Activated CD4-positive, alpha-beta T cell treated with anti-CD3 and anti-CD28 coated beads, Interleukin-2, amount 10 ng/mL, durations not matched to agents 24 days and 14 days (primary cell): ENCODE measurements at places on chromosomes 7 and 10. TPM values are rescaled to one million over a fixed set of nuclear protein-coding genes. Genes with fewer than 3 reads are reported as not detected.

MORN4 gene
- 2.2 and 2.4 TPM in 2 replicates for total RNA-seq

PLAC9 gene
- total RNA-seq: not detected in 2 replicates

TMEM213 gene
- total RNA-seq: 0.09 TPM in 1 of 2 replicates, not detected in the other

FAM53B gene
- 20.9 and 21.8 TPM in 2 replicates for total RNA-seq

KLLN gene
- 0.54 and 1.0 TPM in 2 replicates for total RNA-seq

STRIP2 gene
- total RNA-seq: 86.6 and 89.6 TPM in 2 replicates

SORBS1 gene
- 0.66 and 0.77 TPM in 2 replicates for total RNA-seq

SFXN4 gene
- total RNA-seq: 58.1 and 63.0 TPM in 2 replicates

AMZ1 gene
- not detected in 2 replicates for total RNA-seq

BMS1 gene
- 38.4 and 39.3 TPM in 2 replicates for total RNA-seq

C7orf57 gene
- total RNA-seq: 0.14 TPM in 2 replicates

ASZ1 gene
- total RNA-seq: not detected in 2 replicates

CCDC172 gene
- not detected in 2 replicates for total RNA-seq

GTF2I gene
- total RNA-seq: 185 and 189 TPM in 2 replicates

ELAPOR2 gene
- 1.9 and 2.1 TPM in 2 replicates for total RNA-seq

FOXI2 gene
- total RNA-seq: not detected in 2 replicates

WDR86 gene
- total RNA-seq: not detected in 2 replicates

MYO1G gene
- total RNA-seq: 283 and 290 TPM in 2 replicates

ERVW-1 gene
- total RNA-seq: not detected in 2 replicates

IKZF1 gene
- 282 and 292 TPM in 2 replicates for total RNA-seq

VAX1 gene
- total RNA-seq: not detected in 2 replicates

GPNMB gene
- 0.95 and 1.3 TPM in 2 replicates for total RNA-seq

KAZALD1 gene
- 0.78 and 0.79 TPM in 2 replicates for total RNA-seq

OR2A42 gene
- not detected in 2 replicates for total RNA-seq

ASIC3 gene
- total RNA-seq: 3.5 and 4.0 TPM in 2 replicates

SEMA3D gene
- total RNA-seq: 0.47 and 0.64 TPM in 2 replicates

TCAF2 gene
- 32.8 and 34.7 TPM in 2 replicates for total RNA-seq

PRXL2A gene
- 14.8 and 16.4 TPM in 2 replicates for total RNA-seq

PARD3 gene
- 2.3 and 2.9 TPM in 2 replicates for total RNA-seq

TMEM236 gene
- total RNA-seq: 0.02 and 0.05 TPM in 2 replicates

MOGAT3 gene
- total RNA-seq: not detected in 2 replicates

GRID1 gene
- not detected in 2 replicates for total RNA-seq

EPDR1 gene
- total RNA-seq: 0.36 and 0.54 TPM in 2 replicates

TAS2R4 gene
- total RNA-seq: 1.0 TPM in 2 replicates

TUBB8 gene
- not detected in 2 replicates for total RNA-seq

GSAP gene
- 2.1 and 2.8 TPM in 2 replicates for total RNA-seq

CAMK2G gene
- total RNA-seq: 20.2 and 22.1 TPM in 2 replicates

HOXA6 gene
- total RNA-seq: not detected in 2 replicates

VTI1A gene
- total RNA-seq: 35.2 and 38.4 TPM in 2 replicates

ABCB4 gene
- total RNA-seq: not detected in 2 replicates

UCMA gene
- not detected in 2 replicates for total RNA-seq

ANKRD7 gene
- total RNA-seq: not detected in 2 replicates

HMX2 gene
- total RNA-seq: not detected in 2 replicates

HSPA12A gene
- total RNA-seq: 0.05 TPM in 1 of 2 replicates, not detected in the other

SP4 gene
- 20.4 and 20.8 TPM in 2 replicates for total RNA-seq

AMPH gene
- not detected in 2 replicates for total RNA-seq

WNT2 gene
- total RNA-seq: not detected in 2 replicates

MGAM2 gene
- not detected in 2 replicates for total RNA-seq

PDZD7 gene
- 0.38 and 0.93 TPM in 2 replicates for total RNA-seq

VWA2 gene
- not detected in 2 replicates for total RNA-seq

NOS3 gene
- 14.3 and 15.7 TPM in 2 replicates for total RNA-seq

ITPRID1 gene
- not detected in 2 replicates for total RNA-seq

PNLIPRP1 gene
- not detected in 2 replicates for total RNA-seq

FEZF1 gene
- not detected in 2 replicates for total RNA-seq

PRLHR gene
- total RNA-seq: not detected in 2 replicates

KIF5B gene
- total RNA-seq: 81.3 and 82.2 TPM in 2 replicates

IGFBP3 gene
- 0.72 and 1.5 TPM in 2 replicates for total RNA-seq

FZD1 gene
- 0.79 and 0.92 TPM in 2 replicates for total RNA-seq

ACTR3C gene
- total RNA-seq: 7.9 and 11.7 TPM in 2 replicates
